Thoracic aorta (tissue), 2 donors: ENCODE measurements at places on chromosomes 7 and 10. TPM values are rescaled to one million over a fixed set of nuclear protein-coding genes. Genes with fewer than 3 reads are reported as not detected.

- H3K4me1 ChIP-seq = no peaks in the 10 kb centered on the region
- no peaks in the 10 kb centered on the region for H3K36me3 ChIP-seq
- H3K4me3 ChIP-seq = no peak overlapping the region
- DNase-seq = no peak
Measured at GRCh38 chr10:60403168-60403873, 13.6 kb upstream of the ANK3 start.

The ACBD5 gene
- total RNA-seq = 16.8 TPM

The GATA3 gene
- not detected for total RNA-seq

The CBX3 gene
- 53.7 TPM for total RNA-seq
